Heart right ventricle (tissue), 16 donors: ENCODE measurements at places on chromosomes 5 and 9.

DNA sequence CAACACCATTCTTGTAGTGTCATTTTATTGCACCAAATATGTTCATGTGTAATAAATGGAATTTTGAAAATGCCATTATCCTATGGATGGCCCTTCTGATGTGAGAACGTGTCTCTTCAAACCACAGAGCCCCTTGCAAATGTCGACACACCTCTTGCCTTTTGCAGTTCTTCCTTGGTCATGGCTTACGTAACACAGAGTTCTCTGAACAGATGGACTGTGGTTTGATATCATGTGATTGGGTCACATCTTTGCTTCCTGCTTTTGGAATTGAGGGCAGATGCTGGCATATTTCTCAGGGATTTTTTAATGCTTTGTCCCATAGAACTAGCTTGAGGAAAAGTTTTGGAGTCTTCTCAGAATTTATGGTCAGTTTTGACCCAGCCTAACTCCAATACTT, 4.6 kb downstream of the TGFBR1 start:
- H3K27ac ChIP-seq, result no peak overlapping the region
- no peak overlapping the region for H3K4me3 ChIP-seq
- H3K4me1 ChIP-seq, result peaks cover 38% of the 10 kb centered on the region
- H3K36me3 ChIP-seq, result no peaks in the 10 kb centered on the region

GRCh38 chr5:3658929-3659328, 63.3 kb downstream of the IRX1 start:
- H3K36me3 ChIP-seq, result no peaks in the 10 kb centered on the region
- no peak overlapping the region for H3K4me3 ChIP-seq
- DNase-seq, result no peak
- no peaks in the 10 kb centered on the region for H3K27me3 ChIP-seq
- H3K4me1 ChIP-seq, result no peaks in the 10 kb centered on the region

DNA sequence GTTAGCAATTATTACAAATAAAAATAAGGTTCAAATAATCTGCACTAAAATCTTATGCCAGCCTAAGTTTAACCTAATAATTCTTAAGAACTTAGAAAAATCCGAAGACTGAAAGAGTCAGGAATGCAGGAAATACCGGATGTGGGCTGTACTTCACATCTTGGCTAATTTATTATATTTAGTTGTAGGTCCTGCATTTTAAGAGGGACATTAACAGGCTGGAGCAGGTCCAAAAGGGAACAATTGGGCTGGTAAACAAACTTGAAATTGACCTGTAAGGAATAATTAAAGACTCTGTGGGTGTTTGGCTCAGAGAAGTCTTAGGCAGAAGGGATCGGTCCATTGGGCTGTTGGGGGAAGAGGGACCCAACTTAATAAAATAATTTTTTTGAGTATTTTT, 18.4 kb downstream of the GLRA1 start:
- no peaks in the 10 kb centered on the region for H3K36me3 ChIP-seq
- H3K4me3 ChIP-seq, result no peak overlapping the region

DNA sequence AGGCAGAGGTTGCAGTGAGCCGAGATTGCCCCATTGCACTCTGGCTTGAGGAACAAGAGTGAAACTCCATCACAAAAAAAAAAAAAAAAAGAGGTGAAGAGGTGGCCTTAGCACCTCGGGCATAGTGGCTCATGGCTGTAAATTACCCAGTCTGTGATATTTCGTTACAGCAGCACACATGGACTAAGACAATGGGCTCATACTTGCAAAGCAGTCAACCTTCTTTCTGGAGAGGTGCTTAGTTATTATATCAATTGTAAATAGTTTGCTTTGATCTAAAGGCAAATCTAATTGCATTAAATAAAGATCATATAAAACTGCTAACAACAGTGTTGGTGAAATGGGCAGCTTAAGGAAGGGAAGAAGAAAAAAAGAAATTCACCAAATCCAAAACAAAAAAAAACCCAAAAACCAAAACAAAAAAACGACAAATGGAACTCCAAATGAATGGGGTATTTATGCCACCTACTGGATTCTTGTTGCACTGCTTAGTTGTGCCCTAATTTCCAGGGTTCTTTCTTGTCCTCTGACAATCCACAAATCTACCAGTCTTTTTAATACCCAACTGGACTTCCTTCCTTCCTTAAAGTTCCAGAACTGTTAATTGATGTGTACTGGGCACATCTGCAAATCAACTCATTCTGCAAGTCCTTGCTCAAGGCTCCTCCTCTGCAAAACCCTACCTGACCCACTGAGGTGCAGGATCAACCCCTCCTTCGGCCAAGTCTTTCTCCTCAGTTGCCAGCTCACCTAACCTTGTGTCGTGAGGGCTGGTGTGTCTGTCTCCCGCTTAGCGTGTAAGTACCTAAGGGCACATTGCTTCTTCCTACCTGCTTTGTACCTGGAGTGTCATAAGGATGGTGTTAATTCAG, 35.0 kb upstream of the DMRT1 start:
- no peaks in the 10 kb centered on the region for H3K36me3 ChIP-seq
- H3K27me3 ChIP-seq, result no peaks in the 10 kb centered on the region
- no peak overlapping the region for H3K4me3 ChIP-seq
- no peaks in the 10 kb centered on the region for H3K4me1 ChIP-seq

DNA sequence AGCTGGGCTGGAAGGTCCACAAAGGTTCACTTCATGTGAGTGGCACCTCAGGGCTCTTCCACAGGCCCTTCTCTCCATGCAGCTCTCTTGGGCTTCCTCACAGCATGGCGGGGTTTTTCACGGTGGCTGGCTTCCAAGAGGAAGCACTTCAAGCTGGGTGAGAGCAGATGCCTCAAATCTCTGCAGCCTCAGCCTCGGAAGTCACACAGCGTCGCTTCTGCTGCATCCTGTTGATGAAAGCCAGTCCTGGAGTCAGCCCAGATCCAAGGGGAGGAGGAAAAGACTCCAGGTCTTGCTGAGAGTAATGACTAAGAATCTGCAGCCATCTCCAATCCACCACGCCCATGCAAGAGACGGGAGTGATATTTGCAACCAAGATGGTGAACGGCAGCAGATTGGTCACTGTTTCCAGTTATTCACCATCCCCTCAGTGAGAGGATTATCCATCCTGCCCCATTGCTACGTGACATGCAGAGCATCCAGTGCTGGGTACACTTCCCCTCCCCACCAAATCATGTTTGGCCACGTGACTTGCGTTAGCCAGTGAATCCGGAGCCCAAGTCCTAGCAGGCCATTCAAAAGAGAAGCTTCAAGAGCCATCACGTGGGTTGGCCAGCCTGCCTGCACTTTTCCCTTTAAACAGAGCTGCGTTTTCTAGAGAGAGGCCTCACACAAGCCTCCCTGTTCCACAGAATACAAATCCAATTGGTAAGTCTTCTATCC, 173.9 kb downstream of the C9orf50 start:
- H3K27me3 ChIP-seq, result no peaks in the 10 kb centered on the region
- H3K4me1 ChIP-seq, result peaks cover 10% of the 10 kb centered on the region
